ENCODE measurements at places on chromosomes 12 and 14. TPM values are rescaled to one million over a fixed set of nuclear protein-coding genes. Genes with fewer than 3 reads are reported as not detected.

GPR137C gene
- polyA plus RNA-seq: not detected

PLEKHG7 gene
- polyA plus RNA-seq: 0.23 TPM

HEATR5A gene
- 10.2 TPM for polyA plus RNA-seq

AMHR2 gene
- polyA plus RNA-seq: not detected

KRT74 gene
- polyA plus RNA-seq: not detected

APOLD1 gene
- 0.46 TPM for polyA plus RNA-seq

SMOC1 gene
- 0.77 TPM for polyA plus RNA-seq

GLT8D2 gene
- polyA plus RNA-seq: 6.4 TPM

VRTN gene
- polyA plus RNA-seq: not detected

ANKS1B gene
- 1.0 TPM for polyA plus RNA-seq

SCN8A gene
- 2.1 TPM for polyA plus RNA-seq

CLEC2B gene
- polyA plus RNA-seq: 10.8 TPM

ITGB7 gene
- polyA plus RNA-seq: 13.5 TPM

GDF3 gene
- polyA plus RNA-seq: not detected

NRXN3 gene
- polyA plus RNA-seq: 2.8 TPM

CELA1 gene
- not detected for polyA plus RNA-seq

RIN3 gene
- polyA plus RNA-seq: 19.2 TPM

ENDOU gene
- polyA plus RNA-seq: not detected

NPAS3 gene
- not detected for polyA plus RNA-seq

CD69 gene
- 31.4 TPM for polyA plus RNA-seq

ZC2HC1C gene
- polyA plus RNA-seq: 4.6 TPM

KRT85 gene
- polyA plus RNA-seq: not detected

PZP gene
- polyA plus RNA-seq: not detected

LBHD2 gene
- polyA plus RNA-seq: 0.17 TPM

DBX2 gene
- polyA plus RNA-seq: 0.01 TPM

RNF212B gene
- polyA plus RNA-seq: not detected

BDKRB2 gene
- polyA plus RNA-seq: 6.0 TPM

PTPRR gene
- polyA plus RNA-seq: 8.7 TPM

CLEC6A gene
- polyA plus RNA-seq: not detected

SLC5A8 gene
- 0.22 TPM for polyA plus RNA-seq

FCF1 gene
- polyA plus RNA-seq: 32.3 TPM

GPD1 gene
- polyA plus RNA-seq: 3.0 TPM

NKX2-1 gene
- polyA plus RNA-seq: not detected

NEUROD4 gene
- not detected for polyA plus RNA-seq

KLRC1 gene
- 0.69 TPM for polyA plus RNA-seq

EML5 gene
- under 0.01 TPM for polyA plus RNA-seq

Data from sigmoid colon (tissue), 7 donors.